ENCODE measurements at places on chromosomes 3 and 15.
A peak's percentile ranks its signal among the peaks of the same experiment; 100 is the strongest.

- no peak for DNase-seq
These were observed 425.9 kb upstream of the TGFBR2 start for GRCh38 chr3:30180310-30181177.

GRCh38 chr3:133979553-133979952 lies 50.2 kb downstream of the SLCO2A1 start:
- DNase-seq = no peak

DNA sequence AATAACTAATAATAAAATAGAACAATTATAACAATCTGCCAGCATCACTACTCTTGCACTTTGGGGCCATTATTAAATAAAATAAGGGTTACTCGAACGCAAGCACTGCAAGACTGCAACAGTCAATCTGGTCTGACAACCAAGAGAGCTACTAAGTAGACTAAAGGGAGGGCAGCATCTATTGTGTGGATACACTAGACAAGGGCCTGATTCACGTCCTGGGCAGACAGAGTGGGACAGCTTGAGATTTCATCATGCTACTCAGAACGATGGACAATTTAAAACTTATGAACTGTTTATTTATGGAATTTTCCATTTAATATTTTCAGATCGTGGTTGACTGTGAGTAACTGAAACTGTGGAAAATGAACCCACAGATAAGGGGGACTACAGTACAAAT lies 39.5 kb downstream of the TNIK start:
- DNase-seq = no peak

GRCh38 chr15:32970847-32971246 lies 223.7 kb downstream of the FMN1 start:
- DNase-seq = no peak

- DNase-seq = no peak
These were observed 130.9 kb upstream of the BHLHE40 start for GRCh38 chr3:4848176-4848825.

DNA sequence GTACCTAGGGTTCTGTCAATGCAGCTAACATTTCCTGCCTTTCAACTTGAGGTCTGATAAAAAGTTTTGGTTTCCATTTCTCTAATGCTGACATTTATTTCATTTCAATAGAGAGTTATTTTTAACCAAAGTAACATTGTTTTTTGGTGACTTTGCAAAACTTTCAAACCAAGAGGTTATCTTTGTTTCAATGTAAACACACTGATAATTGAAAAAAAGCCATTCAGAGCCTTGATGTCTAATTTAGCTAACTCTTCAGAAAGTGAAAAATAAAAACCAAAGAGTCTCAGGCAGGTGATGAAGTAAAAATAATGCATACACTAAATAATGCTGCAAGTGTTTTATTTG lies 9.6 kb upstream of the TIPARP start:
- DNase-seq = no peak

GRCh38 chr15:71830981-71831380 lies 20.6 kb downstream of the NR2E3 start:
- no peak for DNase-seq

DNA sequence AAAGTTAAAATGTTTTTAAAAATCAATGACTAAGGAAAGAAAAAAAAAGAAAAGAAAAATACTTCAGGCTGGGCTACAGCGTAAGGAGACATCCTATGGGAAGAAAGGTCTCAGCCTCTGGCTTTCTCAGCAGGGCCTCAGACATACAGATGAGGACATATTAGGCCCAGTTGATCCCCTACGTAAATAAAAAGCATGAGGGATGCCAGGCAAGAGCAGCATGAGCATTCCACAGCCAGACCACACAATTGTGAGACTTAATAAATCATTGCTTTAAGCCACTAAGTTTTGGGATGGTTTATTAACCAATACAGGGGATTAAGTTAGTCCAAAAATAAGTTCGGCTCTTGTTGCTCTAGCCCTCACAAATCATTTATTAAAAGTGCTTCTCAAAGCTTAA lies 394.1 kb upstream of the NECTIN3 start:
- no peak for DNase-seq

DNA sequence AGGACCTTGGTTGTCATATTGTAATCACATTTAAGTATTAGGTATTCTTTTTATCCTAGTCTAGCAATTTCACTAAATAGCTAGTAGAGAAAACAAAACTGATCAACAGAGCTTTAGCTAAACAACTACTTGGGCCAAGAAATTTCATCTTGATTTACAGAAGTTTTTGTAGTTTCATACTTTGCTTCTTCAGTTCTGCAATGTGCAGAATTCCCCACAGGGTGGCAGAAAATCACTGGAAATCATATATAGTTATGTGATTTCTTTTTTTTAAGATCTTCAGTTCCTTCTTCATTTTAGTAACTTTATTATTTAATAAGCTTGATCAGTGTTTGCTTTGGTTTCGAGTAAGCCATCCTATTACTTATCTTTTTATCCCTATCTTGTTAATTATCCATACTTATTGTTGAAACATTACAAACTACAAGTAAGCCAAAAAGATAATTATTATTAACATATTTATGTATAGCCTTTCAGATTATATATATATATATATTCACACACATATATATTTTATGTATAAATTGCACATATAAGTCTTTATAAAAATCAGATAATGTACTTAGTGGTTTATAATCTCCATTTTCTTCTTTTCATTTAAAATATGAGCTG lies 2.2 kb upstream of the BNIP2 start:
- DNase-seq = peak; percentile 8

DNA sequence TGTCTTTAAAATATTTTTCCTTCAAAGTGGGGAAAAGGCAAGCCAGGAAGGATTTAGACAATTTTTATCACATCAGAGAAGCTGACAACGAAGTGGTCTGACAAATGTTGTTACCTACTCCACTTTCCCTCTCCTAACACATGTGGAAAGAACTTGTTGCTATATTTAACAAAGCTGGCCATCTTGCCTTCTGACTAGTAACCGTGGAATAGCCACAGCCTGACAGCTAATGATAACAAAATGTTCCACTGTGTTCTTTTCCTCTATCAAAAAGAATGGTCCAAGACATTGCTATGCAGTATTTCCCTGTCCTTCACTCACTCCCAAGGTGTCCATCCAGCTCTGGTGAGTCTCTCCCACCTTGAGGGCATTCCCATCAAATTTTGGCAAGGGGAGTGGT lies 481.4 kb upstream of the THBS1 start:
- no peak for DNase-seq

DNA sequence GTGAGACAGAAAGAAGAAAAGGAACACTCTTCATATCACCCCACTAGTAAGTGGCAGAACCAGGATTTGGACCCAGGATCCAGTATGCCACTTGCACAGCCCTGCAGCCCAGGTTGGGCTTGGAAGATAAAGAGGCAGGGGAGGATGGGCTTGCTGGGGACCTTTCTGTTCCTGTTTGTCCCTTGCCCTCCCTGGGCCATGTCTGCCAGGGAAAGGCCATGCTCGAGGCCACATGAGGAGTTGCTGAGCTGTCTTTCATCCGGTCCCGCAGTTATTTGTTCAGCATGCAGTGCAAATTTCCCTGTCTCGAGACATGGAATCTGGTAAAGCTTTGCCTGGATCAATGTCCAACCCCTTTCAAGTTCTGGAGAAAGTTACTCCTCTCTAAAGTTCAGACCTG lies 116.0 kb upstream of the MRPS22 start:
- no peak for DNase-seq

GRCh38 chr3:145903472-145904013 lies 257.4 kb downstream of the PLOD2 start:
- DNase-seq = no peak

DNA sequence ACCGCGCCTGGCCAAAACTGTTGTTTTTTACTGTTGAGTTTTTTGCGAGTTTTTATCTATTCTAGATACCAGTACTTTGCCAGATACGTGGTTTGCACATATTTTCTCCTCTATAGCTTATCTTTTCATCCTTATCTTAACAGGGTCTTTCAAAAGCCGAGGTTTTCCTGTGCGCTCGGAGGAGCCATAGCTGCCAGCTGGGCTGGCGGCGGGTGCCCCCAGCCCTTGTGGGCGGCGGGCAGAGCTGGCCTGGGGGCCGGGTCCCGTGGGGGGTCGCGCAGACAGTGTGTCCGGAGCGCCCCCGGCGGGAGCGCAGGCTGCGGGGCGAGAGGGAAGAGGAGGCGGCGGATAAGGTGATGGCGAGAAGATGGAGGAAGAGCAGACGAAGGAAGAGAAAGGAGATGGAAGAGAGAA lies 11.1 kb upstream of the EIF4A2 start:
- DNase-seq = peak; percentile 20

DNA sequence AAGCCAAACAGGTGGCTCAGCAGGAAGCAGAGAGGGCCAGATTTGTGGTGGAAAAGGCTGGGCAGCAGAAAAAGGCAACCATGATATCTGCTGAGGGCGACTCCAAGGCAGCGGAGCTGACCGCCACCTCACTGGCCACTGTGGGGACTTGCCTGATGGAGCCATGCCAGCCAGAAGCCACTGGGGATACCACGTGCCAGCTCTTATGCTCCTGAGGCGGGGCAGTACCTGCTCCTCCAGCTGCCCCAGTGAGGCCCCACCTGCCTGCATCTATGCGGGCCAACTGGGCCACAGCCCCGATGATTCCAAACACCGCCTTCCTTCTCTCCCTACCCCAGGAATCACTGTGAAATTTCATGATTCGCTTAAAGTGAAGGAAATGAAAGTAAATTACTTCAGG lies 22.9 kb upstream of the ARIH1 start:
- no peak for DNase-seq

GRCh38 chr15:57548351-57548750 lies 43.4 kb upstream of the MYZAP start:
- DNase-seq = no peak

GRCh38 chr3:124557433-124558232 lies 172.6 kb upstream of the UMPS start:
- no peak for DNase-seq

GRCh38 chr3:2802429-2802828 lies 307.7 kb downstream of the IL5RA start:
- DNase-seq = no peak

GRCh38 chr15:40313531-40314398 lies 6.0 kb upstream of the PLCB2 start:
- DNase-seq = no peak

GRCh38 chr3:105647047-105647446 lies 221.8 kb downstream of the CBLB start:
- DNase-seq = no peak

DNA sequence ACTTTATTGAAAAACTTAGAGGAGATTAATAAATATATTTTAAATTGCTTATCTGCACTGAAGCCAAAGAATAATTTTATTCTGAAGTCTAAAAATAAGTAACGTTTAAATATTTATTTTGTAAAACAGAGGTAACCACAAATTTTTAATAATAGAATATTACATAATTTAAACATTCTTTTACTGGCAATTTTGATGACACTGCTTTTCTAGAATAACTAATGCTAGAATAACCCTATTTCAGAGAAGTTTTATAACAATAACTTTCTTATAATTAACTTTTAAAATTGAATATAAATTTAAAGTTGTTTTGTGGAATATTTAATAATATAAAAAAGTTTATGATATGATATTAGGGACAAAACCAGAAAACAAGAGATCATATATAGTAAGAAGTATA lies 409.6 kb upstream of the KCNMB2 start:
- no peak for DNase-seq

DNA sequence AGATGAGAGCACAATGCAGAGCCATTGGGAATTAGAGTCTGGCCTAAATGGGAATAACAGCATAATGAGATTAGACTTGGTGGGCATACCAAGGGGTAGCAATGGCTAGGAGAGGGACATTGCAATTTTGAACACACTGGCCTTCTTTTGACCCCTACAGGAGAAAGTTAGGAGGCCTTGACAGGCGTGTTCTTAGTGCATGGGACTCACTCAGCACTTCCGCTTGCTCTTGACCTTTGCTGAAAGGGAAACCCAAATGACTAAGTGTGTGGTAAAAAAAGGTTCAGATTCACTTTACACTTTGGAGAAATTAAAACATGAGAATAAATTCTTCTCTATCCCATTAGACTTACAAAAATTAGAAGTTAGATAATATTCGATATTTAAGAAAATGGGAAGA lies 317.4 kb downstream of the DIPK2A start:
- DNase-seq = no peak

DNA sequence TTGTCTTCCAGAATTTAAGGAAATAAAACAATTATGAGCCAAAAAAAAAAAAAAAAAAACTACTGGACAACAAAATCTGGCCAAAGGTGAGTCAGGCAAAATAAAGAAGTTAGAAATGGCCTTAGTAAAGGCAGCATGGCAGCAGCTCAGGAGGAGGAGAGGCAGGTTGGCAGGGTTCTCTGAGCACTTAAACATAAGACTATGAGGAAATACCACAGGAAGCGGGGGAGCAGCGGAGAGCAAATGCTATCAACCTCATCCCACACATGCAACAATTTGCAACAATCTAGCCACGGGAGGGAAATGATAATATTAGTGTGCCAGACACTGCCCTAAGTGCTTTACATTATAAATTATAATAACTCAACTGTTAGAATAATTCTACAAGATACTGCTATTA lies 247.3 kb upstream of the NSMCE3 start:
- DNase-seq = no peak
